ENCODE measurements at places on chromosomes 5 and 9.

DNA sequence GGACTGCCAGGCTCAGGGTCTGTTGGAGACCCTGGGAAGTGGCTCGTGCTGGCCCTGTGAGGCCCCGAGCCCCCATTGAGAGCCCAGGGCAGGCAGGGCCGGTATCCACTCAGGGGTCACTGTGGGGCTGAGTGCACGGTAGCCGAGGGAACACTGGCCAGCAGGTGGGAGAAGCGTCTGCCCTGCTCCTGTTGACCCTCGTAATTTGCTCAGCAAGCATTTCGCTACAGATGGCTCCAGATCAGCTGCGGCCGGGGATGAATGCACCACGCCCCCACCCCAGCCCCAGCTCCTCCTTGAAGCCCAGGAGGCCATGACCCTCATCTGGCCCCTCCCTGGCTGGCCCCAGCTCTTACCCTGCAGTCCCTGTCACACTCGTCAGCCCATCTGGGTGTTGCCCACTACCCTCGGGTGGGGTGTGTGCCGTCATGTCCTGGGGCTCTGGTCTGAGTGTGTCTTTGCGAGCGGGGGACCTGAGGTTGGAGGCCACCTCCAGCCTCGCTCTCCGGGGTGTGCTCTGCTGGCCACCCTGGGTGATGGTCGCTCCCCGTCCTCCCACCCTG is 6.1 kb upstream of the NRARP start:
- DNase-seq = no peak

DNA sequence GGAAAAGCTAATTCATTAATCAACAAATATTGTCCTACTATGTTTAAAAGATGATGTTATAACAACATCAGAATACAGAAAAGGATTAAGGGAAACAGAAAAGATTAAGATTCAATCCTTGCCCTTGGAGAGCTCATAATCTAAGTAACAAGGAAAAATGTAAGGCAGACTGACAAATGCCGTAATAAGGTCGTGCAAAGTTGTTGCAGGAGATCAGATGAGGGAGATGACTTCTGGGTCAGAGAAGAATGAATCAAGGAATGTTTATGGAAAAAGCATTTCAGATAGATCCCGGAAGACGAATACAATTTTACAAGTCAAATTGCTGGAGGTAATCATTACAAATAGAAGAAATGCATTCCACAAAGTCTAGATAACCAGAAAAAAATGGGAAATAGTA is 6.4 kb downstream of the ADAMTS6 start:
- DNase-seq = no peak

DNA sequence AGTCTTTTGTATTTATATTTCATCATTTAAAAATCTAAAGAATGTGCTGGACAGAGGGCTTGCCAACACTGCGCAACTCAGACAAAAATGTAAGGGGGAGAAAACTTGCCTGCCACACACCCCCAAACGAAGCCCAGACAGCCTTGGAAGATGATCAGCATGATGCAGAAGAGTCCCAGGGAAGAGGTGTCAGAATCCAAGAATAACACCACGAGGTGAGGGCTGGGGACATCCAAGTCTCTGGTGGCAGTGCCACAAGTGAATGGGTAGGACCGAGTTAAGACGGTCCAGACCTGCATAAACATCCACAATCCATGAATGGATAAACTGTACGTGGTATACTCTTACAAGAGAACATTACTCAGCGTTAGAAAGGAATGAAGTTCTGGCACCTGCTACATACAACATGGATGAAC is 10.4 kb downstream of the EPB41L4B start:
- DNase-seq = peak; percentile 73

DNA sequence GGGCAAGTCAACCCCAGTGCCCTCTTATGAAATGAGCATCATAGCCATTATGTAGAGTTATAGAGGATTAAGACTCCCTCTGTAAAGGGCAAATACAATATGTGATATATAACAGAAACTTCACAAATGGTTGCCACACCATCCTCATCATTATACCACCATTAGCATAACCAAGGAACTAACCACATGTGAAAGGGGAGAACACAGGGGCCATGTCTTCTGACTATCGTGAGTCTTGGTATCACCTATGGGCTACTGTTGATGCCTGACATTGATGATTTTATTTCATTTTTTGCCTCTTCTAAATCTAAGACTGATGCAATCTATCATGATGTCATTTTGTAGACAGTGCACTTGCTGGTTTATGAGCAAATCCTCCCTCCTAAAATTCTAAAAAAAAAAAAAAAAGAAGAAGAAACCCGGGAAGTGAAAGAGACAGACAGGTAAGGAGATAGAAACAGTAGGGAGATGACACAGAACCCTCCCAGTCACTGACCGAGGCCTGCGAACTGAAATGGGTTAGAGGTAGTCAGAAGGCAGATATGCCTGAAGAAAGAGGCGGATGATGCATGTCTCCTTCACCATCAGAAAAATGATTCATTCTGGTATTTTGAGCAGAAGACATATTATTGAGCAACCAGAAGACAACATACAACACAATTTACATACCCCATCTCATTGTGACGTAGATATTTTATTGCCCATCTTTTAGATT is 266.0 kb downstream of the DMAC1 start:
- DNase-seq = no peak

GRCh38 chr5:32018476-32019436 is 155.4 kb downstream of the GOLPH3 start:
- DNase-seq = no peak

GRCh38 chr5:1522601-1523479 is 920 bp downstream of the LPCAT1 start:
- peak; percentile 18 for DNase-seq

GRCh38 chr5:60274747-60275146 is 381.2 kb upstream of the PDE4D start:
- no peak for DNase-seq

GRCh38 chr5:132947671-132948070 is 15.8 kb downstream of the AFF4 start:
- DNase-seq = peak; percentile 72

- DNase-seq = peak; percentile 86
These were observed 43.1 kb downstream of the LHX2 start for GRCh38 chr9:124054582-124055227.

GRCh38 chr5:143896966-143897365 is 85.0 kb downstream of the HMHB1 start:
- peak; percentile 43 for DNase-seq

GRCh38 chr5:6439588-6440550 is 8.8 kb upstream of the UBE2QL1 start:
- peak; percentile 49 for DNase-seq

GRCh38 chr5:74056789-74057164 is 430.8 kb downstream of the ARHGEF28 start:
- peak; percentile 35 for DNase-seq

DNA sequence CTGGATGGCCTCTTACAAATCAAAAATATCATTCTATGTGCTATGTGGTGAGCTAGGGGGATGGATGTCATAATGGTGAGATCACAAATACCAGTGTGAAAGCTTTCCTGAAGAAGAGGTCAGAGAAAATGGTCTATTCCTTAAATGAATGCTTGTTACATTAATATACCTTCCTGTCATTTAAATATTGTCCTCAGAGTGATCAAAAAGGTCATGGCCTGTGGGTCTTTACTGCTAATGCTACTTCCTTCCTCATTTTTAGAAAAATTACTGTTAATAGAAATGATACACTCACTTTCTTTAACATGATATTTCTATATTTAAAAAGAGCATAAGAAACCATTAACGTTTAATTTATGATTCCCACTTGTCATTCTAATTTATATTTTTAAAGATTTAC is 9.7 kb downstream of the OMD start:
- DNase-seq = peak; percentile 4

- DNase-seq = no peak
These were observed 77.4 kb upstream of the ADAMTS16 start for GRCh38 chr5:5062525-5063302.

- DNase-seq = no peak
These were observed 24.3 kb downstream of the HMGCR start for GRCh38 chr5:75361310-75361709.

GRCh38 chr5:111680737-111681413 is 76.1 kb downstream of the NREP start:
- peak; percentile 97 for DNase-seq

DNA sequence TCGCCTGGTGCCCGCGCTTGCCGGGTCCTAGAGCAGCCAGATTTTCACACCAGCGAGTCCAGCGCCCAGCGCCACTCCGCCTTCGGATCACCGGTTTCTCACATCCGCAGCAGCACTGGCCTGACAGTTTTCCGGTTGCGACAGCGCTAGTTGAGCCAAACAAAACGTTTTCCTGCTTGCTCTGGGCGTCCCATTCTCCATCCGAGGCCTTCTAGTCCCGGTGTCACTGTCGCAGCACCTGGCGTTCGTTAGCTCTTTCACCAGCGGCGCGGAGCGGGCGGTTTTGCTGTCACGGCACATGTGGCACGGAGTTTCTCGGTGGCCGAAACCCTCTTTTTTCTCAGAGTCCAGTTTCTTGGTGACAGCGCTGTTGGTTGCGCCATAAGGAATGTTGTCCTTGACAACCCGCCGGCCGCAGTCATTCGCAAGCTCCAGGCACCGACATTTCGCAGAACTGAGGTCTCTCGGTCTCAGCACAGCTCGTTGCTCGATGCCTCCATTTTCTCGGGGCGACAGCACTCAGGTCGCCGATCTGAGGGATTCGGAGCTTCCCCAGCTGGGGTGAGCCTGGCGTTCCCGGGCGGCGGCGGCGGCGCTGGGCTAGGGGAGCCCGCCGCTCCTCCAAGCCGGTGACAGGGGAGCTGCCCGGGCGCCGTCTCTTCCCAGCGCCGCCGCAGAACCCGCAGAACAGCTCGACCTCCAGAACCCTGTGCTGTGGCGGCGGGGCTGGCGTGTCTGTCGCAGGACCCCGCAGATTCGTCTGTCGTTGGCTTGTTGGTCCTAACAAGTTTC is 47.8 kb downstream of the ANXA2R start:
- peak; percentile 70 for DNase-seq

DNA sequence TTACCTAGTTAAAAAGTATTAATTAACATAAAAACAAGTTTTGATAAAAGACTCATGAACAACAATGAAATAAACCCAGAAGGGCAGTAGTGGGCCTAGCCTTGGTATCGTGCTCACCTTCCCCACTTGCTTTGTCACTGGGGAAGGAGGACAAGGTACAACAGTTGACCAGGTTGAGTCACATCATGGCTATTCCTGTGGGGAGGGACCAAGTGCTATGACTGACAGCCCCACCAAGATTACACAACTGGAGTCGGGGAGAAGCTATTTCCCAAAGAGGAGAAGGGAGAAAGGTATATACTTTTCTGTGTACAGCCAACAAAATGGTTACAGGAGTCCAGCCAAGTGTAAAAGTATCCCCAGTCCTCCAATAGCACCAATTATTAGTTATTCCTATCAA is 251.3 kb upstream of the RFX3 start:
- no peak for DNase-seq

GRCh38 chr5:5929291-5930020 is 448.9 kb downstream of the MED10 start:
- no peak for DNase-seq

GRCh38 chr5:83219495-83219894 is 142.1 kb downstream of the XRCC4 start:
- peak; percentile 1 for DNase-seq

DNA sequence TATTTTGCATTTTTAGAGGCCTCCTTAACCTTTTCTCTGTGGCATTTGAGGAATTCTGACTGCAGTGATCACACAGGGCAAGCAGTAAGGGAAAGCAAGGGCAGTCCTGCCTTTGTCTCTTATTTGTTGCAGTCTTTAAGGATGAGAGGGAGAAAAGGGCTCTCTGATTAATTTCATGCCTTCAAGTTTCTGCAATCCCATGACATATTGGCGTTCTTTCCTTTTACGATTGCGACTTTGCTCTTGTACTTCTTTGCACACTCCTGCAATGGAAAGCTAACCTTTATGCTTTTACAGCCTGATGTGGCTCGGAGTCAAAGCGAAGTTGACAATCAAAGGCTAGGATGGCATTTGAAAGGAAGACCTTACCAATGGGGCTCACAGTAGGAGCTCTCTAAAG is 698.4 kb downstream of the DNAH5 start:
- no peak for DNase-seq

DNA sequence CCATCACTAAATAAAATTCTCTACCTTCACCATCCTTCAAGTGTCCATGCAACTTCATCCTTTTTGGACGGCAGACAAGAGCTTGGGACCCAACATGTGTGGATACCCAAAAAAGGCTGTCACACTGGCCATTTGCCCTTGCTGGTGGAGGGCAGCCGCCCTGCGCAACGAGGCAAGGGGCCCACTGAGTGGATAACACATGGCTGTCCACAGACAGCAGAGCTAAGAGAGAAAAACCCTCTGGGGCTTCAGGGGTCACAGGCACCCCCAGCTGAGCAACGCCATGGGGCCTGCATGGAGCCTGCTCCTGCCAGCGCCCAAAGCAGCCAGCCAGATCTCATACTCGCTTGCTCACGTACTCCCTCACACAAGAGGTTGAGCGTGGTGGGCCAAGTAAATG is 205.9 kb upstream of the NREP start:
- no peak for DNase-seq

DNA sequence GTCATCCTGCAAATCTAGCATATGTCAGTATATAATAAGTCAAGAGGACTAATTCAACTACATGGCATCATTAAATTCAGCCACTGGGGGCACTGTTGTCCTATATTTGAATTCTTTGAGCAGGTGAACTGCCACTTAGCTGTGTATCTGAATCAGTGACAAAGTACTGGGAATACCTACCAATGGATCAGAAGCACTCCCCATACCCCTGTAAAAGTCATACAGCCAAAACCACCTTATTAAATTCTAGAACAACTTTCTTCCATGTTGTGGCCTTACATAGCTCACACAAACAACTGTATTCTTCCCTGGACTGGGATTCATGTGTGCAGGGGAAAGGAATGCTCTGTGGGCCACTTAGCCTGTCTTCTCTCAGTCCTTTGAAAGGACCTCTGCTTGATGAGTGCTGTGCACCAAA is 57.4 kb upstream of the PLPP6 start:
- peak; percentile 65 for DNase-seq

- DNase-seq = no peak
These were observed 286.5 kb downstream of the MAST4 start for GRCh38 chr5:66882606-66883227.

DNA sequence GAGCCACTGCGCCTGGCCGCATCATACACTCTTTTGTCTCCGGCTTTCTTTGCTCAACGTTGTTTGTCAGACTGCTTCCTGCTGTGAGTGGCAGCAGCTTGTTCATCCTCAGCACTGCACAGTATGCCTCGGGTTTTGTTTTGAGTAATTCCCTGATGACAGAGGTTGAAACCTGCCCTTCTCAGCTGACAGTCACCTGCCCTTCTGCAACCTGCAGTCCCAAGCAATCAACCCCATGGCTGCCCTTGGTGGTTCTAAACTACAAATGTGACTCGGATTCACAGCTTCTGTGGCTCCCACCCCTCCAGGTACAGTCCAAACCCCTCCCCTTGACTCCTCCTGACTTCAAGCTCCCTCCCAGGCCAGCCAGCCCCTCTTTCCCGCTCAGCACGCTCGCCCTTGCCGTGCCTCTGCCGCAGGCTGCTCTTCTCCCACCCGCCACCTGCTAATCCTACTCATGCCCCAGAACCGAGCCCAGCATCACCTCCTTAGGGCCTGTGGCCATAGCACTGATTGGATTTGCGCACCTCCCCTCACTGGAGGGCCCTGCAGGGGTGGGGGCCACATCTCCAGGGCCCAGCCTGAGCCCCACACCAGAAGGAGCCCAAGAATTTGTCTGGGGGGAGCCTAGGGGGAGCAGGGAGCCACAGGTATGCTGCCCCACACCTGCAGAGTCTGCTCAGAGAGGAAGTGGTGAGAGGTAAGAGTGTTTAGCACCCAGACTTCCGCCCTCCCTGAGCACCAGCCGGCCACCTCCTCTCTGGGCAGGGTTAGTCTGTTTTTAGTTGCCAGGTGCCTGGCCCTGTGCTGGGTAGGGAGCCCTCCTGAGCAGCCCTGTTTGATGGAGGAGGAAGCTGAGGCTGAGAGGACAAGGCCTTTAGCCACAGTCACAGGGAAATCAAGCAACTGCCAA is 10.1 kb downstream of the EEIG1 start:
- DNase-seq = no peak

All from EL (cell line).